NCI-H1092 treated with DMSO at 0.1 percent for 48 hours (cell line): ENCODE measurements at places on chromosomes 5 and 9.

DNA sequence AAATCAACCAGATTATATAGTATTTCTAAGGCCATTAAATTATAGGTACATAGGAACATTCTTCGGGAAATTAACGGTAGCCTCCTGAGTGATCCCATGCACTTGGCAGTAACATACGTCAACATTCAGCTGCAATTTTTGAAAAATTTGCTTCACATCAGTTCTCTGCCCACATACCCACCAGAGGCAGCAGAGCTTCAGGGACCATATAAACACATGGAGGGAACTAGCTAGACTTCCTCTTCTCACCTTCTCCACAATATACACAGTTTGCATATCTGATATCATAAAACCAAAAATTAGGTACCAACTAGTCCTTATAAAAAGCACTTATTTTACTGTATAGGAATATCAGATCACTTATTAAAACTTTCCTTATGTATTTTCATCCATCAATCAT is 4.8 kb downstream of the PSIP1 start:
- no peak for DNase-seq

GRCh38 chr5:32790411-32790951 is 79.4 kb downstream of the NPR3 start:
- no peak for DNase-seq

DNA sequence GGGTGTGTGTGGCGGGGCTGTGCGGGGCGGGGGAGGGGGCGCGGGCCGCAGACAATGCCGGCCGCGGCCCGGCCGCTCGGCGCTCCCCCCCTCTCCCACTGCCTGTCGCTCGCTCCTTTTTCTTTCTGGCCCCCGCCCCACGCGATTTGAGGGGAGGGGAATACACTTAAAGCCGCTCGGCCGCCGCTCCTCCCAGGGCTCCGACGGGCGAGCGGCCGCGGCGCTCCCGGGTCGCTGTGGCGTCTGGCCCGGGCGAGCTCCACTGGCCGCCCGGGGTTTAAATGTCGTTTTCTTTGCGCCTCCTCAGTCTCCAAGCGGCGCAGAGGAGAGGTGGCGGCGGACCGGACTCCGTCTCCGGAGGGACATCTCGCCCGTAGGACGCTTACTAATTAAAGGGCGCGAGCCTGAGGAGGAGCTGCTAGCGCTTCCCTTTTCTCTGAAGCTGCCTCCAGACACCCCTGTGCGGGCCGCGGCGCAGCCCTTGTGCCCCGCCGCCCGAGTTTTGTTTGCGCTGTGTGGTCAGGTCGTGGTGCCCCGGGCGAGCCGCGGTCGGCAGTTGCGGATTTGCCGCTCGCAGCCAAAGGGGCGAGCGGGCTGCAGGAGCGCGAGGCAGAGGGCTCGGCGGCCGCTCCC is 1.4 kb downstream of the ZSWIM6 start:
- DNase-seq, result peak; percentile 31

DNA sequence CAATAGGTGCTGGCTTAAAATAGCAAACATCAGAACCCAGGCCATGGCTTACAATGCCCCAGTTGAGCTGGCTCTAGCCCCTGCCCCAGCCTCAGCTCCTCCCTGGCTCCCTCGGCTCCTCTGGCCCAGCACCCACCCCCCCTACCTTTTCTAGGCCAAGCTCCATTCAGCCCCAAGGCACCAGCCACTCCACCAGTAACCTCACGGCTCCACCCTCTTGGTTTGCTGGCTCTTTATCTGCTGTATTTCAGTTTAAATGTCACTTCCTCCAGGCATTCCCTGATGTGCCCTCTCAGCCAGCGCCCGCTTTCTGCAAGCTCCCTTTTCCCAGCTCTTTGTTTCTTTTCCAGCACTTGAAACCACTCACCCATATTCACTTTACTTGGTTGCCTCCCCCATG is 10.6 kb downstream of the C1QTNF2 start:
- no peak for DNase-seq

DNA sequence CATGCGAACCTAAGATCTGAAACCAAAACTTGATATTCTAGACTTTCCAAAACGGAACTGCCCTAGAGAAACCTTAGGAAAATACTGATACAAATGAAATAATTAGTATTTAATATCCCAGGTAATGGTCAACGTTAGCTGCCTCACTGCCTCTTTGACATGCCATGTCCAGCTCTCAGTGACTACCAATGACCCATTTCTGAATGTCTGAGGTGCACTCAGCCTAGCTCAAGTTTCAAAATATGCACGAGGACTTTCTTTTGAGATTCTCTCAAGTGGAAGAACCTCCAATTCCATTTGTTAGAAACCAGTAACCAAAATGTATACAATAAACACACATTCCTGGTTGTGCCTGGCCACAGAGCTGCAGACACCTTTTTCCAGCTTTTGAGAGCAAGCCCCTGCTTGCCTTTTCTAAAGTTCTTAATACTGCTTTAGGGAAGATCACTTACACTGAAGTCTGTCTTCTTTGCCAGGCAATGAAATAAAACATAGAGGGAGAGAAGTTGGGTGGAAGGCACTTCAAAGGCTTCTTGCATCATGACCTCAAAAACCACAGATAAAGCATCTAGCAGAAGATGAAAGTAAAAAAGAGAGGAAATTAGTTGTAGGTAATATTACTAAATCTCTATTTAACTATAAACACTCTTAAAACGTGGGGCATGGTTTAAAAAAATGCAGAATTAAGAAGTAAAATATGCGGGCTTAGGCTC is 87.9 kb downstream of the MRPS27 start:
- no peak for DNase-seq

DNA sequence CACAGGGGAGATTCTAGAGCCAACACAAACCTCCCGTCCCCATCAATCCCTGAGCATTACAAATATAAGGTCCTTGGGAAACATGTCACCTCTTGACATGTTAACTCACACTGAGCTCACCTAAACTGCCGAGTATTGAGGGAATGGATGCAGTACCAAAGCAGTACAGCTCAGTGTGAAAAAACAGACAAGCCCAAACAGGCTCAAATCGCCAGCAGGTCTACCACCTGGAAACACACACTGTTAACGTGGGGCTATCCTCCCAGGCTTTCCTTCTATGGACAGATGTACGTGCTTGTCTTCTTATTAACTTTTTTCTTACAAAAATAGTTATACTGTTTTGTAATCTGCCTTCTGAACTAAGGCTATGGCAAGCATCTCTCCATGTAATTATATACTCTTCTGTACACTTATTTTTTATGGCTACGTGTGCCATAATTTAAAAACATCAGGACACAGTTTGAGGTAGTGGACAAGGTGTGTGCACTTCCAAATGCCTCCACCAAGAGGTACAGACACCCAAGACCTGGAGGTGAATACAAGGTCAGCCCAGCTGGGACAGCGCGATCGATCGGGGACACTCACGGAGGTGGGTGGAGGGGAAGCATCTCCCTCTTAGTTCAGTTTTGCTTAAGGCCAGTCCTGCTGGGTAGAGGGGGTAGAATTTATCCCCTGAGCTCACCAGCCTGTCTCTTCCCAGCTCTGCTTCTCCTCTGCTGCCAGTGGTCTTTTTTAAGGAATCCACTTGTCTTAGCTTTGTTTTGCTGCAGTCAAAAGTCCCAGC is 76.5 kb downstream of the DAP start:
- no peak for DNase-seq

- no peak for DNase-seq
Measured at GRCh38 chr9:21481470-21482056, 550 bp downstream of the IFNE start.

DNA sequence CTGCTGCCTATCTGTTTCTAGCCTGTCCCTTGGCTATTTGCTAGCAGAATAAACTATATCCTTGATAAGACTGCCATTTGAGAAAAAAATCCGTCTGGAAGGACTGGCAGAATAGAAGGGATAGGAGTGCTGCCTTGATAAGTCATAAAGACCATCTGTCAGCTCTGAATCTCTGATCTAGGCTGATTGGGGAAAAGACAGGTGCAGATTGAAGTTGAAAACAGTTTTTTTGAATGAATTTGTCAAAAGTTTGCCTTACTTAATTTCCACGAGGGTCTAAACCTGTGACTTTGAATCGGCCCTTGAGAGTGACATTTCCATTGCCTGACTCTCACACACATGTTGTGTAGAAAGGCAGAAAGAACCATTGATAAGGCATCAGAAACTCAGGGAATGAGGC is 218.6 kb downstream of the MAN2A1 start:
- DNase-seq, result no peak

GRCh38 chr5:43649256-43649655 is 46.3 kb downstream of the NNT start:
- no peak for DNase-seq

- DNase-seq, result no peak
Measured at GRCh38 chr5:14165375-14166106, 22.4 kb downstream of the TRIO start.

GRCh38 chr9:115313545-115313944 is 195.6 kb upstream of the TNC start:
- DNase-seq, result no peak

DNA sequence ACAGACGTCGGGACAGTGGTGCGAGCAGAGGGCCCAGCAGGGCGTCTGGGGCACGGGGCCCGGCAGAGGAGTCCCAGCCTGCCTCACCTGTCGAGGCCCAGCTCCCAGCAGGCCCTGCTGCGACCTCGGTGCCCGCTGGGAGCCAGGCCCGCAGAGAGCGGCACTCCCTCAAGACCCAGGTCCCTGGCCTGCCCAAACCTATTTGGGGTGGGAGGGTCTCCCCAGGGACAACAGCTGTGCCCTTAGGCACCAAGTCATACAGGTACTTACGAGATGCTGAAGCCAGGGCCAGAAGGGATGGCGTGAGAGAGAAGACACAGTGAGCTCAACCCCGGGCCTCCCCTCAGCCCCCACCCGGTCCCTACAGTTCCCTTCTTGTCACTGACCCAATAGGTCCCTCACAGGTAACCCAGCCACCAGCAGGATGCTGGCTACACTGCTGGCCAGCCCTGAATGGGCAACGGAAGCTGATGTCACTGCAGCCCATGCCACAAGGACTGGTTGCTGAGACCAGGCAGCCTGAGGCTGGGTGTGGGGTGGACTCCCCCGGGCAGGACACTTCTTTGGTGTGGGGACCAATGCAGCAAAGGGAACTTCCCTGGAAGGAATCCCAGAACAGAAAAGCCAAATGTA is 3.7 kb downstream of the NSMF start:
- DNase-seq, result no peak

DNA sequence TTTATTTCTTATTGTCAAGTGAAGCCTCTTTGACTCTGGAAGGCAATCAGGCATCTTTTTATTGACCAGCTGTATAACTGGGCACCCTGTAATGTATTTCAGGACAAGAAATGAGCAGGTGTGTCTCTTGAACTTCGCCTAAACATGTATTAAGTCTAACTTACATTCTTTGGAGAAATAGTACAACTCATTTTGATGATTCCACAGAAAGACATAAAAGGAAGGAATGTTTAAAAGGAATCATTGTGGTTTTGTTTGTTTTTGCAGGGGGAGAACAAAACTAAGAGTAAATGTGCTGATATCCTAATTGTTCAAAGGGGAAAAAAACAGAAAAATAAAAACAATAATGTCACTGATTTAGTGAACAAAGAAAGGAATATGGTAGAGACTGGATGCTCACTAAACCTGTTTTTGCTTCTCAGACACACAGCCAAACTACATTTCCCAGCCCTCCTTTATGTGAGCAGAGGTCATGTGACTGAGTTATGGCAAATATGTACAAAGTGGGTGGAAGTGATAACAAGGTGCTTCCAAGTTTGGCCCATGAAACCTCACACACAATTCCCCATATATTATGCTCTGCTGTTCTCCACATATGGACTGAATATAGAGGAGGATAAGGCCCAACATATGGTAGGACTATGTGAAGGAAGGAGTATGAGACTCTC is 150.6 kb upstream of the ACOT12 start:
- no peak for DNase-seq

- no peak for DNase-seq
Measured at GRCh38 chr5:13227513-13227912, 717.0 kb downstream of the DNAH5 start.

DNA sequence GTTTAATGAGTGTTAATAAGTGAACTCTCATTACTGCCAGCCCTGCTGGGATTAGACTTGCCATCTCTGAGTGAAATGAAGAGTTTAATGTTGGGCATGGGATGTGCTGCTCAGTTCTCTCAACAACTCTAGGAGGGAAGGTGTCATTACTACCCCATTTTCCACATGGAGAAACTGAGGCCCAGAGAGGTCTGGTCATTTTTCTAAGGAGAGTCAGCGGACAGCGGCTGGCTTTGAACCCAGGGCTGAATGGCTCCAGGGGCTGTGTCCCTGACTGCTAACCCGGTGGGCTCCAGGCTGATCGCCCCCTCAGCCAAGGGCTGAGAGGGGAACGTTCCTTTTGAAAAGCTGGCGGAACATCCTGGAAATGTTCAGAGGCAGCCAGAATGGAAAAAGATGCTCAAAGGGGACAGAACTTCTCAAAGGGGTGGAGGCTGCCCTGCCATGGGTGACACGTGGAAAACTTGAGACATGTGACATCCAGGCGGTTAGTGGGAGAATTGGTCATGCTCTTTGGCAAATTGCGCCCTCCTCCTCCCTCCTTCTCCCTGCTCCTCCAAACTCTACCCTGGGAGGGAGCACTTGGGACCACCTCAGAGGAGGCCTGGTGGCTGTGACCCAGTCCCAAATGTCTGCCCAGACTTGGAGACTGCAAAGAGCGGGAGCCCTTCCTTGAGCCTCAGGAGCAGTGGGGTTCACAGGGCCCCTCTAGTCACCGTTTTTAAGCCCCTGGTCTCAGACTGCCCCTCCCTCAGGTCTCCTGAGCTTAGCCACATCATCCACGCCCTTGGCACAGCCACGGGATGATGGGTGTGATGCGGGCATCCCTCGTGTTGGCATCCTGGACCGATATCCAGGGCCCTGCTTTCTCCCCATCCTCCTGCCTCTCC is 28.7 kb downstream of the DNM1 start:
- DNase-seq, result no peak

DNA sequence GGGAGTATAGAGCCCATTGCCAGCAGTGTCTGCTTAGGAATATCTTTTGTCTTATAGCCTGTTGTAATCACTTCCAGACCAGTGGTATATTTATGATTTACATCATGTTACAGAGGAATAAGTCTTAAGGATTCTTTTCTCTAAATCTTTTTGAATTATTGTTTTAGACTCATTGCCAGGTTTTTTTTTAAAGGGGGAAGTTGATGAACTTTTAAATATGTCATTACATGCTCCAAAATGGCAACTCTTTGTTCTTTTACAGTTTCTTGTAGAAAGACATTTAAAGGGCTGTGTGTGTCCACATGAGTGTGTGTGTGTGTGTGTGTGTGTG is 59.4 kb upstream of the NFIB start:
- no peak for DNase-seq

DNA sequence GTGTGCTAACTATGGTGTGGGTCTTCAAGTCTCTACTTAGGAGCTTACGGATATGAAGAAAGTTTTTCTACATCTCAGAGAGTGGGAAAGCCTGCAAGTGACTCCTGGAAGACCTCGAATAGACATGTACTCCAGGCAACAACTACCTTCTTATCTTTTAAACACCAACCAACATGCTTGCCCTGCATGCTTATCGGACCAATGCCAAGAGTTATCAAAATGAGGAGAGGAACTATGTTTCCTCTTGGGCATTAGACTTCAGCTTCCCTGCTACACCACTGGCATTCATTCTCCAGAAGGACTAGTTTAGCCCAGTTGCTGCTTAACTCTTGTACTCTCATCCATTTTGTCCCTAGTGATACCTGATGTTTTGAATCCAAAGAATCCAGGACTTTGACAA is 74.7 kb upstream of the MAN2A1 start:
- DNase-seq, result no peak
